ENCODE measurements at places on chromosomes 12 and 14. TPM values are rescaled to one million over a fixed set of nuclear protein-coding genes. Genes with fewer than 3 reads are reported as not detected.

ARHGDIB gene
- total RNA-seq: 44.9 TPM

RBP5 gene
- not detected for total RNA-seq

SLC10A1 gene
- total RNA-seq: not detected

SLC41A2 gene
- 1.8 TPM for total RNA-seq

DIP2B gene
- 66.6 TPM for total RNA-seq

PDE3A gene
- 1.5 TPM for total RNA-seq

AMN gene
- total RNA-seq: 22.1 TPM

OR4E1 gene
- total RNA-seq: not detected

RNU4-1 gene
- not detected for total RNA-seq

- DNase-seq: no peak
Measured at GRCh38 chr14:91835197-91835919, 32.0 kb downstream of the TC2N start.

- no peak for DNase-seq
Measured at GRCh38 chr14:104603711-104604401, 716 bp downstream of the TMEM179 start.

DNA sequence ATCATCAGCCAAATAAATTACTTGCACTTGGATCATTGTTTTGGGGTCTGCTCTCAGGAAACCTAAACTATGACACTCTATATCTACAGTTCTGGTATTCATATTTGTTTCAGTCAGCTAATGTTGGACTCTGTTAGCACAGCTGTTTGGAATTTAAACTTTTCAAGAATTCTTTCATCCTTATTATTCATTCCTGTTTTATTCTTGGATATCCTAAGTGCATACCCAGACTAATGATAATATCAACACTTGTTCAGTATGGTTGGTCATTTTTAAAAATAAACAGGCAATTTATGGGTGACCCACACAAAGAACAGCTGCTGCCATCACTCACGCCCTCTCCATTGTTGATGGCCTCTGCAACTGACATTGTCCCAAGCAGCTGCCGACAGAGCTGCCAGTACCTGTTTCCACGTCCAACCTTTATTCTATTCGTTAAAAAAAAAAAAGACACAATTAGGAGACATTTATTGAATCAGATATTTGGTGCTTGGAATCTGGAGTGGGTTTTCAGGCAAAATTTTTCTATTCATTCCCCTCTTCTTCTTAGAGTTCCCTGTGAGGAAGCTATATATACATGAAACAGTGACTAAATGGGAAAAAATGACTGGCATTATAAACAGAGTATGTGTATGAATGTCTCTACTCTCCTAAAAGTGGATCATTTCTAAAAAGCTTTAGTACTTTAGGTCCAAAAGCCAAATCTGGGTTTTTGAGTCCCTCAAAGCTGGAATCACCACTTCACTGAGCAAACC is 252.1 kb upstream of the NAV3 start:
- no peak for DNase-seq

- no peak for DNase-seq
Measured at GRCh38 chr12:89411846-89412245, 59.5 kb upstream of the DUSP6 start.

DNA sequence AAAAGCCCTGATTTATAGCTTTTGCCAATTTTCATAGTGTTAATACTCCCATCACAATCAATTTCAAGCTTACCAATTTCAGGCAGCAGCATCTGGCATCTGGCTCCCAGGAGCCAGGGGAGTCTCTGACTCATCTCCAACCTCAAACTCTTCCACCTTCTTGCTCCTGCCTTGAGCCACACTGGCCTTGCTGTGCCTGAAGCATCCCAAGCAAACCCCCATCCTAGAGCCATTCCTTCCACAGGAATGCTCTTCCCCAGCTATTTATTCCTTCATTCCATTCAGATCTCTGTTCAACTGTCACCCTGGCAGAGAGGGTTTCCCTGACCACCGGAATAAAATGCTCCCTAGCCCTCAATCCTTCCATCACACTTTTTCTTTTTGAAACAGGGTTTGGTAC is 13.9 kb upstream of the PPP1CC start:
- DNase-seq: no peak

GRCh38 chr14:106586098-106586704 is 1059.8 kb downstream of the TMEM121 start:
- no peak for DNase-seq

- DNase-seq: no peak
Measured at GRCh38 chr14:80275208-80275850, 64.0 kb upstream of the DIO2 start.

- DNase-seq: peak; percentile 95
Measured at GRCh38 chr14:91173221-91173670, 59.4 kb downstream of the DGLUCY start.

DNA sequence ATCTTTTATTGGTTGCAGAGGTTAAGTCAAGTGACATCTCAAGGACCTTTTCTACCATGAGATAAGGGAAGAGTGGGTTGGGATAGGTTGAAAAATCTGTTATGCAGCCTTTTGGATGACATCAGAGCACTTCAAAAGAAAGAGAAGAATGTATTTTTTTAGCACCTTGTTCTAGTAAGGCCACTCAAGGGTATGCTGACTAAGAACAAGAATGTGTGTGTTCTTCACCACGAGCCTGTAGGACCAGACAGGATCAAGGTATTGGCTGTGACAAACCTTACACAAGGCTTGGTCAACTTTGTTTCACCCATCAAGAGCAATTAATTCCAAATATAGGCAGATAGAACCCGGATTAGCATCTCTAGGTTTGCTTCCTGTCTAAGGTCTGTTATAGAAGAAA is 142.5 kb downstream of the SAMD4A start:
- DNase-seq: no peak

GRCh38 chr12:95859947-95860850 is 1.4 kb downstream of the SNRPF start:
- DNase-seq: no peak

- peak; percentile 95 for DNase-seq
Measured at GRCh38 chr12:6335451-6336078, 6.3 kb downstream of the TNFRSF1A start.

DNA sequence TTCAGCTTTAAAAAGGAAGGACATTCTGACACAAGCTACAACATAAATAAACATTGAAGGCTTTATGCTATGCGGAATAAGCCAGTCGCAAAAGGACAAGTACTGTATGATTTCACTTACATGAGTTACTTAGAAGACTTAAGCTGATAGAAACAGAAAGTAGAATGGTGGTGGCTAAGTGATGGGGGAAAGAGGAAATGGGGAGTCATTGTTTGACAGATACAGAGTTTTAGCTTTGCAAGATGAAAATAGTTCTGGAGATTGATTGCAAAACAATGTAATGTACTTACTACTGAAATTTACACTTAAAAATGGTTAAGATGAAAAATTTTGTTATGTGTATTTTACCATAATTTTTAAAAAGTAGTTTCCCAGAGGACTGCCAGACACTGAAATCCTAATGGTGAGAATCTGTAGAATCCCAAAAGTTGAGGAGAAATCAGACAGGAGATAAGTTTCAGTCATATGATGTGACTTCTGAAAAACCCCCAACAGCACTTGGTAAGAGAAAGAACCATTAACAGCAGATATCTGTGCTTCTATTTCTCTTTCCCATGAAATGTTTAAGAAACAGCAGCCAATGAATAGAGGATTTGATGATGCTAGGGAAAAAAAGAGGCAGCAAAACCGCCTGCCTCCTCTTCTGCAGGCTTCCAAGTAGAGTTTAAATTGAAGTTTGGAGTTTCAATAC is 16.6 kb upstream of the CLEC2A start:
- DNase-seq: no peak

DNA sequence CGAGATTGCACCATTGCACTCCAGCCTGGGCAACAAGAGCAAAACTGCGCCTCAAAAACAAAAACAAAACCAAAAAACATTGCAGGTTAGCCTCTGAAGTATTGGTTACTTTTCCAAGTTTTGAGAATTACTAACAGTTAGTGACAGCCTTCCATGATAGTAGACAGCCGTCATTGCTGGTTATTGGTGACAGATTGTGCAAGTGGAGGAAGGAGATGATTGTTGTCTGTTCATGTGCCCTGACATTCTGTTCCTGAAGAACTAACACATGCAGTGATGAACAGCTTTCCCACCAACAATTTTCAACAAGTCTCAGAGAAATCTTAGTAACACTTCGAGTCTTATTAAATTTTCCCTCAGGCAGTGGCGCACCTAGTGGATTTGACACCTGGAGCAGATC is 89.3 kb upstream of the NAP1L1 start:
- no peak for DNase-seq

- DNase-seq: no peak
Measured at GRCh38 chr12:4355156-4356040, 24.1 kb downstream of the FGF23 start.

DNA sequence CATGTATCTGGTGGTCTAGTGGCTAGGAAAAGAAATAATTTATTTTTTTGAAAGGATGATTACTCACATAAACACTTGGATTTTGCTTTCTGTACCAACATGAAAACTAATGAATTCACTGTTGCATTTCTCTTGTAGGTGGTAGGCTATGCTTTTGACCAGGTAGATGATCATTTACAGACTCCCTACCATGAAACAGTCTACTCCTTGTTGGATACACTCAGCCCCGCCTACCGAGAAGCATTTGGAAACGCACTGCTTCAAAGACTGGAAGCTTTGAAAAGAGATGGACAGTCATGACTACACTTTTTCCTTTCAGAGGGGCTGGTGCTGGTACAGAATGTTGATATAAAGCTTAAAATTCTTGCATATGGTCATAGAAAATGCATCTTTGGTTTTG is 6.5 kb upstream of the AK7 start:
- DNase-seq: no peak

DNA sequence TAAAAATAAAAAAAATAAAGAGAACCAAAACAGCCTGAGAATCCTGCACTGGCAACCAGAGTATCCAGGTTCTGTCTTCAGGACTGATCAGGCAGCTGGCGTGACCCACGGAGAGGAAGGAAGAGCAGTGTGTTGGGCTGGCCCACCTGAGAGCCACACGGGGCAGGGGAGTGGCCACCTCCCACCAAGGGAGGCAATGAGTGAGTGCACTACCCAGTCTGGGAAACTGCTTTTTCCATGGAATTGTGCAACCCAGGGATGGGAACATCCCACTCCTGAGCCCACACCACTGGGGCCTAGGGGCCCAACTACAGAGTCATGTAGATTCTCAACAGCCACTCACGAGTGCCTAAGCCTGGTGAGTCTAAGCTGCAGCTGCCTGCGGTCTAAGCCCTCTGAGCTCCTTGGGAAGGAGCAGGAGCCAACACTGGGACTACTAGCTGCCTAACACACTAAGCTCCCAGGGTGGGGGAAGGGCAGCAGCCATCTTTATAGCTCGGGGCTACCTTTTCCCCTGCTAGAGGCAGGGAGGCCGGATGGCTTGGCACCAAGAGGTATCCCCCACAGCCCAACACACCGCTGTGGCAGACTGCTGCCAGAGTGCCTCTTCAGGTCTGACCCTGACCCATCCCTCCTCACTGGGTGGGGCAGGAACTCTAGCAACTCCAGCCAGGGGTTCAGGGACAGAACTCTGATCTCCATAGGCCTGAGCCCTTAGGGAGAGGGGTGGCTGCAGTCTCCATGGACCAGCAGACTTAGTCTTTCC is 610.9 kb downstream of the RERGL start:
- no peak for DNase-seq

- no peak for DNase-seq
Measured at GRCh38 chr12:40953076-40953475, 235.0 kb upstream of the PDZRN4 start.

DNA sequence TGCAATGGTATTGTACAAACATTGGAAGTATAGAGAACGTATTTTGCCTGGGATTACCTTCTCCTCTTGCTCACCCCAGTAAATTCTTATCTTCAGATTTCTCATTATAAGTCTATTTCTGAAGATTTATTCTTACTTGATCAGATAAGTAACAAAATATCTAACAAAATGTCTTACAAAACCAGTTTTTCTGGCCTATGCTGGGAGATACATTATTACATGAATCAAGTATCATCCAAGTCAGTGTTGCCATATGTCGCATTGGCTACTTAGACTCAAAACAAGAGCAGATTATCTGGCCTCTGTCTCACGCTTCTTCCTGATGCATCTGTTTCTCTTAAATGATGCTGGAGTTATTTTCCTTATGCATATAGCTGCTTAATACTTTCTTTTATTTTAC is 408.5 kb downstream of the CCER1 start:
- no peak for DNase-seq

DNA sequence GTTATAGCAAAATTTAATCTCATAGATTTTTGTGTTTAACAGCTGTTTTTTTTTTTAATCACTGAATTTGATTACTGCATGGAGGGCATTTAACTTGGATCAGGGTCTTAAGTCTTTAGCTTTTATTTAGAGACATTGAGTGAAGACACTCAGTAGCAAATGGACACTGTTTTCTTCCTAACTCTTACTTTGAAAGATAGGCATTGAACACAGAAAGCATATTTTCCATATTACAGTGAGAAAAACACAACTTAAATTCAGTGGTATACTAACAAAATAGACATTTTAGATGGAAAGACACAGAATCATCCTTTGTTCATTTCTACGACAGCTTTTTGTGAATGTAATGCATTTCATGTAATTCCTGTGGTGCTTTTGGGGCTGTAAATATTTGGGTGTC is 571.8 kb downstream of the PRKD1 start:
- no peak for DNase-seq

DNA sequence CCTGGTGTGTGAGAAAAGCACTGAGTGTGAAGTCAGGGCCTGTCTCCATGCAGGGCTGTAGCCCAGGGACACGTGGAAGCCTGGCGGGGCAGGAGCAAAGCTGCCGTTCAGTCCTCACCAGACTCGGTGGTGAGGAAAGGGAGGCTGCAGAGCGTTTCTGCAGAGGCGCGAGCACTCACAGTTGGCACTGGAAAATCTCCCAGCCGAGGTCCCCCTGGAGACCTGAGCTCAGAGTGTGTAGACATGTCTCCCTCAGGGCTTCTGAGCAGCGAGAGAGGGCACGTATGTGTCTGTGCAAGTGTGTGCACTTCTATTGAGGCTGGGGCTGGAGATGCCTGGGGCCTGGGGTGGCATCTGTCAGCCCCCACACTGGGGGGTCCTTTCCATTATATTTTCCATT is 11.0 kb upstream of the HHIPL1 start:
- no peak for DNase-seq

GRCh38 chr12:68786929-68787328 is 21.0 kb upstream of the MDM2 start:
- DNase-seq: no peak

DNA sequence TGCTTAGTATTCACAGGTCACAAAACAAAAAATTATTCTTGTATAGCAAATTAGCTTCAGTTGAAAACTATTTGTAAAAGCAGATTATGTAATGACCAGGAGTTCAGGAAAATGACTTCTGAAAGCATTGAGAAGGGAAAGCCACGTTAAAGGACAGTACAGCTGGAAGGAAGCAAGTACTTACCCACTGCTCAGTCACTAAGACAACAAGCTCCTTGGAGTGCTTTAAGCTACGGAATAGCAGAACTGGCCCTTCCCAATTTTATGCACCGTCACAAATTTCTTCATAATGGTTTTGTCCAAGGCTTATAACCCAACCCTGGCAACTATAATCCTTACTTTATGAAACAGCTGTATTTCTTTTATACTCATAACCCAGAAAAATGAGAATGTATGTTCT is 13.0 kb upstream of the SNAPC1 start:
- DNase-seq: no peak

GRCh38 chr12:42560977-42561376 is 28.6 kb downstream of the PRICKLE1 start:
- DNase-seq: no peak

- no peak for DNase-seq
Measured at GRCh38 chr12:58673021-58673420, 247.3 kb downstream of the LRIG3 start.
